Lower leg skin (tissue), 4 donors: ENCODE measurements at places on chromosomes 16 and 17. TPM values are rescaled to one million over a fixed set of nuclear protein-coding genes. Genes with fewer than 3 reads are reported as not detected.

The PMP22 gene
- total RNA-seq: 85.8 TPM

The SHCBP1 gene
- total RNA-seq: 1.2 TPM

The SCNN1B gene
- total RNA-seq: 86.5 TPM

The KRT31 gene
- total RNA-seq: 28.2 TPM

The KIF19 gene
- 0.65 TPM for total RNA-seq

The SGCA gene
- total RNA-seq: 9.9 TPM

The C16orf89 gene
- total RNA-seq: not detected

The SLC13A5 gene
- total RNA-seq: not detected

The SMTNL2 gene
- total RNA-seq: not detected

The MYADML2 gene
- not detected for total RNA-seq

The MGAT5B gene
- 0.47 TPM for total RNA-seq

The SLC38A8 gene
- not detected for total RNA-seq

The CDK5R1 gene
- 3.3 TPM for total RNA-seq

The SLC16A5 gene
- 53.7 TPM for total RNA-seq

The LDHD gene
- 21.9 TPM for total RNA-seq

The UMOD gene
- not detected for total RNA-seq

The C17orf78 gene
- total RNA-seq: not detected

The OR2C1 gene
- total RNA-seq: 0.88 TPM

The SEC14L5 gene
- 1.6 TPM for total RNA-seq

The RPAIN gene
- total RNA-seq: 68.0 TPM

The CACNA1H gene
- total RNA-seq: 29.3 TPM
